ENCODE measurements at places on chromosomes 11 and 22. TPM values are rescaled to one million over a fixed set of nuclear protein-coding genes. Genes with fewer than 3 reads are reported as not detected.
A peak's percentile ranks its signal among the peaks of the same experiment; 100 is the strongest.

GRCh38 chr11:123301013-123301591 lies 106.1 kb upstream of the CLMP start:
- H3K36me3 ChIP-seq, result no peaks in the 10 kb centered on the region
- H3K27me3 ChIP-seq, result no peaks in the 10 kb centered on the region
- no peak overlapping the region for H3K27ac ChIP-seq
- DNase-seq, result no peak

DNA sequence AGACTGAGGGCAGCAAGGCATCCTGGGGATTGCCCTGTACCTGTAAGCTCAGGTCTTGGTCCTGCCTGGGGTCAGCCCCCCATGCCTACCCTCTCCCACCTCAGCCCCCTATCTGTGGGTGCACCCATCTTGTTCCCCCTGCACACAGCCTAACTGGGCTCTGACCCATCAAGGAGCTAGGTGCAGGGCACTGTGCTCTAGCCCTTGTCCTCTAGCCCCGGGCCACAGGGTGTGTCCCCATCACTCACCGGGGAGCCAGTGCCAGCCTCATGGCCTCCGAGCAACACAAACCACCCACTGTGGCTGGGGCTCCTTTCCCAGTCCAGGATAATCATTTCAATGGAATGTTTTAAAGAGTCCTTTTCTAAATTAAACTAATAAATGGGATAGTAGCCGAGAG lies 293.9 kb upstream of the PLET1 start:
- H3K4me1 ChIP-seq, result no peaks in the 10 kb centered on the region
- no peak overlapping the region for H3K4me3 ChIP-seq
- DNase-seq, result no peak
- H3K27ac ChIP-seq, result no peak overlapping the region
- H3K36me3 ChIP-seq, result no peaks in the 10 kb centered on the region

GRCh38 chr11:117020287-117020686 lies 77.9 kb downstream of the SIK3 start:
- peaks cover 36% of the 10 kb centered on the region for H3K4me1 ChIP-seq
- H3K36me3 ChIP-seq, result no peaks in the 10 kb centered on the region
- no peak for DNase-seq
- no peaks in the 10 kb centered on the region for H3K27me3 ChIP-seq
- no peak overlapping the region for H3K27ac ChIP-seq
- H3K4me3 ChIP-seq, result no peak overlapping the region

GRCh38 chr11:27162237-27162636 lies 121.6 kb downstream of the BBOX1 start:
- H3K27me3 ChIP-seq, result no peaks in the 10 kb centered on the region
- H3K27ac ChIP-seq, result no peak overlapping the region
- no peaks in the 10 kb centered on the region for H3K4me1 ChIP-seq
- no peaks in the 10 kb centered on the region for H3K36me3 ChIP-seq
- no peak overlapping the region for H3K4me3 ChIP-seq

DNA sequence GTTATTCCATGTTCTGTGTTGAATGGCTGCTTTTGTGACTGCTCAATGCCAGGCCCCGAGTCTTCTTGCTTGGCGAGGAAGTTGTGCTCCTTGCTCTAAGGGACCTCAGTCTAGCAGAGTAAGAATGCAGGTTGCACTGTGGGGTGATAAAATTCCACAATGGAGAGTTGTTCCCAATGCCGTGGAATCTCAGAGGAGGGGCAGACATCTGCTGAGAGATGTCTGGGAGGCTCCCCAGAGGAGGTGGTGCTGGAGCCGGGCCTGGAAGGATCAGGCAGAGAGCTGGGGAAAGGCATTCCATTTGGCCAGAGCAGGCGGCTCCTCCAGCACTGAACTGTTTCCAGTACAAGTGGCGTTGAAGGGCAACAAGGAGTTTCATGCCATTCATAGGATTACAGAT lies 55.2 kb downstream of the ST3GAL4 start:
- no peak overlapping the region for H3K27ac ChIP-seq
- H3K36me3 ChIP-seq, result no peaks in the 10 kb centered on the region
- no peaks in the 10 kb centered on the region for H3K27me3 ChIP-seq
- H3K4me3 ChIP-seq, result no peak overlapping the region
- no peak for DNase-seq
- no peaks in the 10 kb centered on the region for H3K4me1 ChIP-seq

The KRTAP5-9 gene
- 0.35 TPM for total RNA-seq

The DEUP1 gene
- total RNA-seq, result not detected

DNA sequence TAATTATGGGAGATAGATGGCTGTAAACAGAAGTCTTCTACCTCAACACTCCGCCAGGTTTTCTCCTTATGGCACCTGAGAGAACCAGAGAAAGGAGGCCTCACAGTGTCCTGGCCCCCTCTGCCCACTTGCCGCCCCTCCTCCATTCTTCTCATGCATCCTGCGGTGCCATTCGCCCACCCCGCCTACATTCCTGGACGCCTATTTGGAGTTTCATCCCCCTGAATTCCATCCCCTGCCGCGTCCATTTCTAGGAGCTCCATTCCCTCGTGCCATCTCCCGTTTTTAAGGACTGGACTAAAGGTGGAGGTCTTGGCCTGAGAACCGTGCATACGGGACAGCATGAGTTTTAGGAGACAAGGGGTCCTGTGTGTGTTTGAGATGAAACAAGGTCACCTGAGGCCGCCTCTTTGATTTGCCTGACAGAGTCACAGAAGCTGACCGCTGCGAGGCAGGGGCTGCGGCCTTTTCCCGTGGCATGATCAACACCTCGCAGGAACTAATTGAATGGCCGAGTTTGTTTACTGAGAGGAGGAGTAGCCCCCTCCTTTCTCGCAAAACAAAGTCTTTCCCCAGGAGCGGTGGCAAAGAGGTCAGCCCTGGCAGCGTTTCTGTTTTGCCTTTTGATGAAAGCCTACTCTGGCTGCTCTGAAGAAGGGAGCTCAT lies 246.2 kb downstream of the ST3GAL4 start:
- H3K36me3 ChIP-seq, result no peaks in the 10 kb centered on the region
- H3K4me3 ChIP-seq, result no peak overlapping the region
- H3K27me3 ChIP-seq, result no peaks in the 10 kb centered on the region
- no peaks in the 10 kb centered on the region for H3K4me1 ChIP-seq
- H3K27ac ChIP-seq, result no peak overlapping the region

- H3K27ac ChIP-seq, result no peak overlapping the region
- no peak overlapping the region for H3K4me3 ChIP-seq
- H3K27me3 ChIP-seq, result no peaks in the 10 kb centered on the region
- peaks cover 79% of the 10 kb centered on the region for H3K36me3 ChIP-seq
- no peak for DNase-seq
These were observed 104.8 kb downstream of the MICAL2 start for GRCh38 chr11:12215181-12215593.

The FOLH1 gene
- total RNA-seq, result not detected

The MEI1 gene
- total RNA-seq, result 106 TPM

GRCh38 chr22:20158391-20159036 lies 7.7 kb upstream of the CCDC188 start:
- no peak for DNase-seq
- H3K27me3 ChIP-seq, result no peaks in the 10 kb centered on the region
- peaks cover 3% of the 10 kb centered on the region for H3K4me1 ChIP-seq
- no peak overlapping the region for H3K27ac ChIP-seq
- no peak overlapping the region for H3K4me3 ChIP-seq

DNA sequence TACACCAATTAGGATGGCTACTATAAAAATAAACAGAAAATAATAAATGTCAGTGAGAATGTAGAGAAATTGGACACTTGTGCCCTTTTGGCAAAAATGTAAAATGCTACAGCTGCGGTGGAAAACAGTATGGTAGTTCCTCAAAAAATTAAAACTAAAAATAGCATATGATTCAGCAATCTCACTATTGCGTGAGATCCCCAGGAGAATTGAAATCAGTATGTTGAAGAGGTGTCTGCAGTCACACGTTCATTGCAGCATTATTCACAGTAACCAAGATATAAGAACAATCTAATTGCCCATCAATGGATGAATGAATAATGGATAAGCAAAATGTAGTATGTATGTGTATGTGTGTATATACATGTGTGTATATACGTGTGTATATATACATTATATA lies 6.8 kb downstream of the OR52N2 start:
- H3K27me3 ChIP-seq, result no peaks in the 10 kb centered on the region
- no peaks in the 10 kb centered on the region for H3K36me3 ChIP-seq
- H3K27ac ChIP-seq, result no peak overlapping the region
- DNase-seq, result no peak

GRCh38 chr22:44828193-44828592 lies 75.8 kb downstream of the ARHGAP8 start:
- DNase-seq, result peak; percentile 9
- no peak overlapping the region for H3K27ac ChIP-seq
- no peaks in the 10 kb centered on the region for H3K27me3 ChIP-seq
- no peak overlapping the region for H3K4me3 ChIP-seq
- H3K36me3 ChIP-seq, result no peaks in the 10 kb centered on the region

- no peak overlapping the region for H3K4me3 ChIP-seq
- H3K4me1 ChIP-seq, result no peaks in the 10 kb centered on the region
- no peaks in the 10 kb centered on the region for H3K36me3 ChIP-seq
- no peak overlapping the region for H3K27ac ChIP-seq
- H3K27me3 ChIP-seq, result no peaks in the 10 kb centered on the region
- DNase-seq, result no peak
These were observed 107.8 kb upstream of the C11orf58 start for GRCh38 chr11:16630651-16631050.

GRCh38 chr22:25357606-25358420 lies 138.4 kb downstream of the CRYBB2 start:
- H3K27ac ChIP-seq, result no peak overlapping the region
- no peaks in the 10 kb centered on the region for H3K27me3 ChIP-seq
- no peak overlapping the region for H3K4me3 ChIP-seq
- DNase-seq, result no peak

Data from CD4-positive, CD25-positive, alpha-beta regulatory T cell (primary cell).